Hematopoietic multipotent progenitor cell treated with erythropoietin and hydrocortisone succinate and interleukin-3 and kit ligand, for 8 days (in vitro differentiated cells): ENCODE measurements at places on chromosomes 12 and 14.

- DNase-seq: no peak
Observed at GRCh38 chr12:91972896-91973295, 172.8 kb downstream of the BTG1 start.

GRCh38 chr14:26765301-26765700, 167.5 kb upstream of the NOVA1 start:
- no peak for DNase-seq

- DNase-seq: no peak
Observed at GRCh38 chr12:45622210-45622937, 107.1 kb upstream of the ARID2 start.

GRCh38 chr14:55813630-55814029, 233.6 kb downstream of the KTN1 start:
- no peak for DNase-seq

- DNase-seq: peak; percentile 57
Observed at GRCh38 chr14:92759300-92759678, 10.9 kb upstream of the LGMN start.

GRCh38 chr12:67436230-67436629, 167.1 kb downstream of the CAND1 start:
- no peak for DNase-seq

- DNase-seq: peak; percentile 61
Observed at GRCh38 chr12:57242691-57243454, 8.1 kb downstream of the STAC3 start.
